NCI-H1105 (cell line): ENCODE measurements at places on chromosomes 7 and 10.

- no peak for DNase-seq
These were observed 19.7 kb upstream of the HGF start for GRCh38 chr7:81789406-81790119.

DNA sequence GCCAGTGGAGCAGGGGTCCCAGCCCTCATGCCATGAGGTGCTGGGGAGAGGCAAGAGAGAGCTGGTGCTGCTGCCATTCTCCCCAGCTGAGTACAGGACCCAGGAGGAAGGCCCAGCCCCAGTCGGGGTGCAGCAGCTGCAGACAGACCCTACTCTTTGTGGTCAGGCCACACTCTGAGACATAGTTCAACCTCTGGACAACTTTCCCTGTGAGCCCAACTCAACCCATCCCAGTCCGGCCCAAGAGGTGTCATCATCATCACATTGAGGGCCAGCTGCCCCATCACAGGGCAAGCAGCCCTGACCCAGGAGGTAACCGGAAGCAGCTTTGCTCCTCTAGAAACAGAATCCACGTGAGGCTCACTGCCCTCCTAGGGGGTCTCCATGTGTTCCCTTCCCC, 133.8 kb upstream of the KCNMA1 start:
- DNase-seq: no peak

DNA sequence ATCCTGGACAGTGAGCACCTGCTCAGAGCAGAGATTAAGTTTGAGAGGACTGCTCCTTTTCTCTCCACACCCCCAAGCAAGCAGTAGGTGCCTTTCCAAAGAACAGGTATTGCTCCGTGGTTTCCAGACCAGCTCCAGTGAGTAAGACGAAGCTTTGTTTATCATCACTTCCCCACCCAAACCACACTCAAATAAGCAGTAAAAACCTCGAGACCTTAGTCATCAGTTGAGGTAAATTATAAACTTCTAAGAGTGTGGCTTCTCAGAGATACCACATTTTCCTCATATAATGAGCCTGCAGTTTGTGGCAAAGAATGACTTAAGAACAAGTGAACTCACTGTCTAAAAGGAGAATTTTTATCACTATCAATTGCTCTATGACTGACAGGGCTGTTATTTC, 50.0 kb upstream of the GRB10 start:
- DNase-seq: no peak

DNA sequence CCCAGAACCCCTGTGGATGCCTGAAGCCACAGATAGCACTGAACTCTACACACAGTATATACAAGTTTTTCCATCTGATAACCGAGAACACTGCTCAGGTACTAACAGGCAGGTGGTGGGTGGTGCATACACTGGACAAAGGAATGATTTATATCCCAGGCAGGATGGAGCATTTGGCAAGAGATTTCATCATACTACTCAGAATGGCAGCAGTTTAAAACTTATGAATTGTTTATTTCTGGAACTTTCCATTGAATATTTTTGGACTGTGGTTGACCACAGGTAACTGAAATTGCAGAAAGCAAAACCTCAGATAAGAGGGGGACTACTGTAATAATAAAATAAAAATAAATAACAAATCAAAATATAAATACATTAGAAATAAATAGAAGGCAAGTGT, 10.9 kb upstream of the KCNMA1 start:
- no peak for DNase-seq

- no peak for DNase-seq
These were observed 287.4 kb downstream of the CELF2 start for GRCh38 chr10:11304906-11305585.

DNA sequence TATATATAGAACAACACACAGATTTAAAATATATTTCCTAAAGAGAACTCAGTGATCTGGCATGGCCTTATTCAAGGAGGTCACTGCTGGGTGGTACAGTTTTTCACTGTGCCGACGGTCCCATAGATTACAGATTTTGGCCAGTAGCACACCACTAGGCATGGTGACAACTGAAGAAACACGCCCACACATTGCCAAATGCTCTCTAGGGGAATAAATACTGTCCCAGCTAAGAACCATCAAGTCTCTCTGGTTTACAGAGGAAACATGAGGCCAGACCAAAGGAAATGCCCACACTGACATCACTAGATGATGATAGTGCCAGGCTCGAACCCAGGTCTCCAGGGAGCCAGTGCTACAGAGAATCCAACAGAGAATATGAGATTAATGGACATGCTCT, 316.8 kb downstream of the ELMO1 start:
- DNase-seq: no peak

DNA sequence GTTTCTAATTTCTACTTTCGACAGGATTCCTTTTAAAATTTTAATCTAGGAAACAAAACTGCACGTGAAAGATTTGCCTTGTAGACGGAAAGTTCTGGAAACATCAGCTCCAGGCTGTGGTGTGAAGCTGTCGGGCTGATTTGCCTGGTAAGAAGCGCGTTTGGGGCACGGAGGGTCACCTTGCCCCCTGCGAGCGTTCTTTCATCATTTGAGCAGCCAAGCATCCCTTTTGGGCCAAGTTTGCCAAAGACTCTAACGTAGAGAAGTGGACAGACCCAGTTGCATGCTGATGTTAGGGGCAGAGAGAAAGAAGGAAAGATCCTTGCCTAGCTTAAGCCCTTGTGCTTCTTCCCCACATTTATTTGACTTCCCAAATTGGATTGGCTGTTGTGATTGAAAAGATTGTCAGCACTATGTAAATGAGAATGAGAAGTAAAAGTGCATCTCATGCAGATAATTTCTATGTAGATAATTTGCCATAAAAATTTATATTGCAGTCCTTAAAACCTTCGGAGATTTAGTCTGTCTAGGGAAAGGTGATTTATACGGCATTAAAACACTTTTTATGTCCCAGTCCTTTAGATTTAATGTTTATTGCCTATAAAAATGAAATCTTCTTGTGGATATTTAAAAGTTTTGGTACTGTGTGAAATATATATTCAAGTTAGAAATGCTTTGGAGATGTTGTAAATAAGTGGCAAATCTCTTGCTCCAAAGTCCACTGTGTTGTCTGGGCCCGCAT, 76.1 kb downstream of the CUX1 start:
- no peak for DNase-seq

DNA sequence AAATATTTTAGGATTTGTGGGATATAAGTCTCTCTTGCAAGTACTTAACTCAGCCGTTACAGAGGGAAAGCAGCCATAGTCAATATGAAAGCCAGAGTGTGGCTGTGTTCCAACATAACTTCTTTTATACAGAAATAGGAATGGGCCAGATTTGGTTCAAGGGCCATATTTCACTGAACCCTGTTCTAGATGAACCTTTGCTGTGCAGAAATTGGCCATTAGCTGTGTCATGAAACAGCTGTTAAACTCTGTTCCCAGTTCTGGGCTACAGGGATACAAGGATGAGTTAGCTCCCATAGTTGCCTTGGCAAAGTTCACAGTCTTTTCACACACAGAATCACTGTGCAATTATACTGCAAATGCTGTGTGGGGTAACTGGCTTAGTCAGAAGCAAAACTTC, 213.9 kb upstream of the LRRN3 start:
- no peak for DNase-seq

- no peak for DNase-seq
These were observed 106.6 kb downstream of the CDK6 start for GRCh38 chr7:92729751-92730150.

DNA sequence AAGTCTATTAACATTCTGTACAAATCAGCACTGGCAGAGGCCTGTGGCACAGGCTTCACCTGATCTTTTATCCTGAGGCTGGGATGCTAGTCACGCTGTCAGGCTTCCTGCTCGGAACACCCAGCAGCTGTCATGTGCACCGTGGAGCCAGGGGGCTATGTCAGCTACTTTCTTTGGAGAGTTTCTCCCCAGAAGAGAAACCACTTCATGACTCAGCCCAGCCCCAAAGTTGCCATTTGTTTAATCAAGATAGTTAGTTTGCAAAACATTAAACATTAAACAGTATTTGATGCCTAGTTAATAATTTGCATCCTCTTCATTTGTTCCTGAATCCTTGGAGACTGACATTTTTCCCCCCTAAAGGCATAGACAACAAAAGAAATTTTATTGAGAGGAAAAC, at the start of gene HABP2:
Gene HABP2 (plus strand): TSS at position 353 of the 400 bp plus-strand sequence. CDS start 69 bp downstream, outside the sequence.
- no peak for DNase-seq
